ENCODE measurements at places on chromosomes 16 and 17. TPM values are rescaled to one million over a fixed set of nuclear protein-coding genes. Genes with fewer than 3 reads are reported as not detected.

DNA sequence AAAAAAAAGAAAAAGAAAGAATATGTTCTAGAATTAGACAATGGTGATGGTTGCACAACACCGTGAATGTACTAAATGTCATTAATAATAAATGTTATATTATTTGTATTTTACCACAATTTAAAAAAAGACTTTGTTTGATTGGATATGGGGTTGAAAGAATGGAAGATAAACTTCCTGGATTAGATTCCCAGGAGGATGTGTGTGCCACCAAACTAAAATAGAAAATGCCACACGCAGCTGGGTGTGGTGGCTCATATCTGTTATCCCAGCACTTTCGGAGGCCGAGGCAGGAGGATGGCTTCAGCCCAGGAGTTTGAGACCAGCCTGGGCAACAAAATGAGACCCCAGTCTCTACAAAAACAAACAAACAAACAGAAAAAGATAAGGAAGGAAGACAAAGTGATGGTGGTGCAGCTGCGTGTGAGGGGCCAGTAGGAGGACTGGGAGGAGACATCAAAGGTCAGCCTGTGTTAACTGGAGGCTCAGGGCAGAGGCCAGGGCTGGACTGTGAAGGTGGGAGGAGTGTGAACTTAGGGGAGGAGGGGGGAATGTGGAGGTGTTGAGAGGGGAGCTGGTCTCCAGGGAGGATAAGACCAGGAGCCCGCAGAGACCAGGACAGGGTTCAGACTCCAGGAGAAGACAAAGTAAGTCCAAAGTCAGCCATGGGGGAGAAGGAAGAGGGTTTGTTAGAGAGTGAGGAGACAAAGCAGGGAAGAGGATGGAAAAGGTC, 4.1 kb downstream of the PECAM1 start:
- no peak for DNase-seq

DNA sequence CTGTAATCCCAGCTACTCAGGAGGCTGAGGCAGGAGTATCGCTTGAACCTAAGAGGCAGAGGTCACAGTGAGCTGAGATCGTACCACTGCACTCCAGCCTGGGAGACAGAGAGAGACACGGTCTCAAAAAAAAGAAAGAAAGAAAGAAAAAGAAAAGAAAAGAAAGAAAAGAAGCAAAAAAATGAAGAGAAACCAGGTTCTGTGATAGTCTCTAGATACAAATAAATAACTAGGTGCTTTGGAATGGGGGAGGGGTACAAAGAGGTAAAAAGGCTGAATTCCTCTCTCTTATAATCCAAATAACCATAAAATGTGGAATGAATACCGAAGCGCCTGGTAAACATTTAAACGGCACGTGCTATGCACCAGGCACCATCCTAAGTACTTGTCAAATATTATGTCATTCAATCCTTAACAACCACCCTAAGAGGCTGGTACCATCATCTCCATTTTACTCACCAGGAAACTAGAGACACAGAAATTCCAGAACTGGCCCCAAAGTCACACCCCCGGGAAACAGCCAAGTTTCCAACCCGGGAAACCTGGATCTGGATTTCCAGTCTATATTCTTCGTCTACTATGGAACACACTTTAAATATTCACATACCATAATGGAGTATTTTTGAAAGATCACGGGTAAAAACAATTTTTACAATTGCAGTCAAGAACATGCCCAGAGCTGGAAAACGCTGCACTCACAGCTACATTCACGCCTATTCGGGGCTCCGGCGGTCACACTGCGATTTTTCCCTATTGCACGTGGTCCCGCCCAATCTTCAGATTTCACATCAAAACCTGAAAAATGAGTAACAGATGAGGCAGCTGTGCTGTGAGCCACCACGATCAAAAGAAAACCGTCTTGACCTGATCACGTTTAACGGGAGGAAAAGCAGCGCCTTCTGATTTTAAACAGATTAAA, 10.5 kb downstream of the NXN start:
- no peak for DNase-seq

GRCh38 chr17:34285286-34285792, at the start of gene CCL11:
TSS of gene CCL11 (plus strand) at chr17:34285742. CDS start at chr17:34285809, 67 bp downstream.
- no peak for DNase-seq

- peak; percentile 42 for DNase-seq
These were observed 1.1 kb upstream of the AKTIP start for GRCh38 chr16:53503991-53504663.

DNA sequence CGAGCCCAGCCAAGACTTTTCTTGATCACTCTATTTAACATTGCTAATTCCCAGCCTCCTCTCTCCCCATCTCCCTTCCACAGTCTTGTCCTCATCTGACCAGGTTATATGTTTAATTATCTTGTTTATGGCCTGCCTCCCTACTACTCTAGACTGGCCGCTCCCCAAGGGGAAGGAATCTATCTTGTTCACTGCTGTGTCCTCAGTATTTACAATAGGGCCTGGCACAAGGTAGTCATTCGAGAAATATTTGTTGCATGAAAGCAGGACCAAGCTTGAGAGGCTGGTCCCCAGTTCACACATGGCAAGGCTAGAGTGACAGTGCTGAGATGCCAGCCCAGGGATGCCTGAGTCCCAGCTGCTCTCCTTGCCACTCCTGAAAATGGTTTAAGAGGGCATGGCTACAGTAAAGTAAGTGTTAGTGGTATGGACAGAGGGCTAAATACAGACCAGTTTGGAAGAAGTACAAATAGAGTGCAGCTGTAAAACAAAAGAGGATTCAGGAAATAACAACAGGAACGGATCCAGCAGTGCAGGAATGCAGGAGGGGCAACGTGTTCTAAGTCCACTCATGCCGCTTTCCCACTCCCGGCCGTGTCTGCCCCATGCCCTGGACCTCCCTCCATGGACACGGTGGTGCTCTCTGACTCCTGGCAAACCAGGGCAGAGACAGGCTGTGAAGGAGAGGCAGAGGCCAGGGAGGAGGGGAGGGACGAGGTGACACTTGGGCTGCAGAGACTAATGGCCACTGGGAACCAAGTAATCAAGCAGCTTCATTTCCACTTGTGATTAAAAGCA, 65.6 kb downstream of the TOM1L2 start:
- DNase-seq = no peak

- no peak for DNase-seq
These were observed 37.2 kb upstream of the HS3ST3A1 start for GRCh38 chr17:13638855-13639458.

Gene TP53TG3
- total RNA-seq = not detected

All from neural progenitor cell (in vitro differentiated cells).